ENCODE measurements at places on chromosomes 11 and 22. TPM values are rescaled to one million over a fixed set of nuclear protein-coding genes. Genes with fewer than 3 reads are reported as not detected.

DNA sequence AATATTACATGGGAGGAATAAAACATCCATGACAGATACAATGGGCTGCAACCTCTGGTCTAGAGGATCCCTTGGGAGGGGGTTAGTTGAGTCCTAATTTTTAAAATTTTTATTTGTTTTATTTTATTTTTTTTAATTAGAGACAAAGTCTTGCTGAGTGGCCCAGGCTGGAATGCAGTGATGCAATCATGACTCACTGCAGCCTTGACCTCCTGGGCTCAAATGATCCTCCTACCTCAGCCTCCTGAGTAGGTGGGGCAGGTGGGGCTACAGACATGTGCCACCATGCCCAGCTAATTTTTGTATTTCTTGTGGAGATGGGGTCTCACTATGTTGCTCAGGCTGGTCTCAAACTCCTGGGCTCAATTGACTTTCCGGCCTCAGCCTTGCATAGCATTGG lies 43.1 kb downstream of the FDX1 start:
- DNase-seq, result no peak

- no peak for DNase-seq
These were observed 110.6 kb downstream of the ETS1 start for GRCh38 chr11:128476729-128477128.

GRCh38 chr11:90134478-90135003 lies at the start of gene NAALAD2:
Gene NAALAD2, plus strand, starts transcription at chr11:90134663. Its CDS starts 96 bp downstream, at chr11:90134759.
- peak; percentile 64 for DNase-seq

GRCh38 chr11:63694596-63694995 lies 13.3 kb downstream of the RTN3 start:
- DNase-seq, result no peak

- DNase-seq, result no peak
These were observed 2.0 kb upstream of the LAYN start for GRCh38 chr11:111538407-111539114.

DNA sequence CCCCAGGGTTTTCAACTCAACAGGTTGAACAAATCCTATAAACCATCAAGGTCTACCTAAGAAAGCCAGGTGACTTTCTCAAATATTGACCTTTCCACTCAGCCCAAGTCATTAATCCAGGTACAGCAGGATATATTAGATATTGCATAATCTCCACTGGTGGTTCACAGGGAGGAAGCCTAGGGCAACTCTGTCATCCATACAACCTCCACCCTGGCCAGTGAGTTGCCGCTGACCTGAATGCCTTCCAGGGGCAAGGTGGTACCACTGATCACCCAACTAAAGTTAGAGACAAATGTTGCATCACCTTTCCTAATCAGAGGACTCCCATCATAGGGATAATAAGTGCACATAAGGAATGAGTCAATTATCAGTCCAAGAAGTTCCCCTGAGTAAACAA lies 22.9 kb downstream of the GUCD1 start:
- no peak for DNase-seq

The LIF gene
- 0.29 TPM for total RNA-seq

The CALCA gene
- not detected for total RNA-seq

All from glutamatergic neuron (in vitro differentiated cells).